Activated T-helper 1 cell treated with anti-CD3 and anti-CD28 coated beads, Interleukin-12 subunit alpha, Interleukin-12 subunit beta, Interleukin-2, Interleukin-4 antibody, amounts not matched to agents 30 ng/mL and 10 ng/mL and 1 ng/mL, durations not matched to agents 14 hours and 24 hours and 36 hours (primary cell): ENCODE measurements at places on chromosomes 11 and 22. TPM values are rescaled to one million over a fixed set of nuclear protein-coding genes. Genes with fewer than 3 reads are reported as not detected.

The TSPAN32 gene
- total RNA-seq = 2.1 and 2.2 TPM in 2 replicates

The MUC6 gene
- not detected in 2 replicates for total RNA-seq

- DNase-seq = no peak
- no peak overlapping the region for H3K27ac ChIP-seq
- no peaks in the 10 kb centered on the region for H3K27me3 ChIP-seq
- no peak overlapping the region for H3K4me3 ChIP-seq
Measured at GRCh38 chr22:33766091-33766490, 154.2 kb downstream of the LARGE1 start.

The XKR3 gene
- not detected in 2 replicates for total RNA-seq

The TTLL8 gene
- total RNA-seq = not detected in 2 replicates

- no peak overlapping the region for H3K27ac ChIP-seq
- no peak for DNase-seq
- H3K27me3 ChIP-seq = no peaks in the 10 kb centered on the region
Measured at GRCh38 chr11:7307836-7308235, 56.1 kb downstream of the SYT9 start.

DNA sequence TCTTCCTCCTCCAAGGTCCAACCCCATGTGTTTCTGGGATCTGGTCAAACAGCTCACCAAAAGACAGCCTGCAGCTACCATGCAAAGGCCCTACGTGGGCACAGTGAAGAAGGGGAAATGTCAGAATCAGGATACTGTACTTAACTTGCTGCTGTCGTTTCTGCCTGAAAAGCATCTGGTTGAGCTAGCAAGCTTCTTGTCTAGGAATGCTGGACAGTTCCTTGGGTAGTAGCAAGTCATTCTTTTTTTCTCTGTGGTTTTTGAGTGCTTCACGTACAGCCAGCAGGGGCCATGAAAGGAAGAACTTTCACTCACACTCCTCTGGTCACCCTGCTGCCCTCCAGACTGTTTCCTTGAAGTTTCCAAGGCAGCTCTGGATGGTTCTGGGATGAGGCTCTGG, 24.7 kb downstream of the RCOR2 start:
- no peak for DNase-seq
- H3K4me3 ChIP-seq = no peak overlapping the region

DNA sequence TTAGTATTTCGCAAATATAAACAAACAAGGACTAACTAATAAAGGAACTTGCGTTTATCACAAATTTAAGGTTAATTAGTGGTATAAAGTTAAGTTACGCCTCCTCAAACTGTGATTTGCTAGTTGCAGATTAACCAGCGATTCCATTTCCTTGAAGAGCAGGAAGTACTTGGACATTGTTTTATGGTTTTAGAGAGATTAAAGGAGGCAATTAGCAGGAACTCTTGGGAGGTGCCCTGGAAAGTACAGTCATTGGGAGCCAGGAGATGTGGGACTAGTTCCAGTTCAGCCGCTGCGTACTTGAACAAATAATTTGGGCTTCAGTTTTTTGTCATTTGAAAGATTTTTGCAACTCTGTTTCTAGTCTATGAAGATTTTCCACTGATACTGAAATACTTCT, 3.3 kb downstream of the FAM118B start:
- H3K4me3 ChIP-seq = no peak overlapping the region
- peaks cover 10% of the 10 kb centered on the region for H3K36me3 ChIP-seq
- DNase-seq = no peak
- no peaks in the 10 kb centered on the region for H3K27me3 ChIP-seq

DNA sequence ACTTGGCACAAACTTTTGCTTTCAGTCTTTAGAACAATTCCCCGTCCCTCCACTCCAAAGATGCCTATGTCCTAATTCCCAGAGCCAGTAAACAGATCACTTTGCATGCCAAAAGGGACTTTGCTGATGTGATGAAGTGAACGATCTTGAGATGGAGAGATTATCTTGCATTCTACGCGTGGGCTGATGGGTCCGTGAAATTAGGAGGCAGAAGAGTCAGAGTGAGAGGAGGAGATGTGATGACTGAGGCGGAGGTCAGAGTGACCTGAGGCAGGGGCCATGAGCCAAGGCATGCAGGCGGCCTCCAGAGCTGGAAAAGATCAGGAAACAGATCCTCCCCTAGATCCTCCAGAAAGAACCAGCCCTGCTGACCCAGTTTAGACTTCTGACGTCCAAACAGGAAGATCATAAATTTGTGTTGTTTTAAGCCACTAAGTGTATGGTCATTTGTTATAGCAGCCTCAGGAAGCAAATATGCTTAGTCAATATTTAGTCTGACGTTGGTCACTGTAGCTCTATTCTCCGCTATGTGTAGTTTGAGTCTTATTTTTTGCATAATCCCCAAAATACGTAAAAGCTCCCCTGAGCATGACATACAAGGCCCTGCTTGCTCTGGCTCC, 76.0 kb upstream of the TIMP3 start:
- peaks cover 34% of the 10 kb centered on the region for H3K4me1 ChIP-seq
- no peak for DNase-seq

The CPT1B gene
- 65.6 and 68.2 TPM in 2 replicates for total RNA-seq

DNA sequence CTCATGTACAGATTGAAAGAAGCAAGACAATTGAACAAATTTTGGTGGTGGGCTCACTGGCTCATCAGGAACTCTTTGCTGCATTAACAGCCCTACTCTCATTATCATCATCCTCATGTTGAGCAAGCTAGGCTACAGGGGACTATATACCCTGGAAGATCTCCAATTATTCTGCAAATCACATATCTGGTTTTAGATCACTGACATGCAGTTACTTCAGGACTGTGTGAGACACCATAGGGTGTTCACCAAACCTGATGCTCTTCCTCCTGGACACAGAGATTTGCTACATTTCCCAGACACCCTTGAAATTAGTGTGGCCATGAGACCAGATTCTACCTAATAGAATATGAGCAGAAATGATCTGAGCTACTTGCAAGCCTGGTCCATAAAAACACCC, 23.0 kb upstream of the ME3 start:
- H3K36me3 ChIP-seq = no peaks in the 10 kb centered on the region
- no peak overlapping the region for H3K4me3 ChIP-seq
- no peak overlapping the region for H3K27ac ChIP-seq
- peaks cover 6% of the 10 kb centered on the region for H3K27me3 ChIP-seq
- peaks cover 5% of the 10 kb centered on the region for H3K4me1 ChIP-seq

The OR52K2 gene
- total RNA-seq = not detected in 2 replicates
